ENCODE measurements at places on chromosomes 13 and 19.

DNA sequence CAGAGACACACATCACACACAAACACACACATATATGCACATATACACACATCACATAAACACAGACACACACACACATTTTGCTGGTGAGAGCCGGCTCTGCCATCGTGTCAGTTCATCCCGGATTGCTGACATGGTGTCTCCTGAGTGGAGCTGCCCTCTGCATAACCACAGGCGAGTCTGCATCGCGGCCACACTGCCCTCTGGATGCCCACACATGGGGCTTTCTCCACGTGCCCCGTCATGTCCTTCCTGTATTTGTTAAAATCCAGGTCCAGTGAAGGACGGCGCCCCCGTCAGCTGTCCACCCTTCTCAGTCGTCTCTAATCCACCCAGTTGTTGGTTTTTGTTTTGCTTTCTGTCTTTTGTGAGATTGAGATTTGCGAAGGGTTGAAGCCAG is 52.6 kb upstream of the F7 start:
- no peak for DNase-seq

GRCh38 chr19:29695765-29696564 is 19.1 kb downstream of the C19orf12 start:
- DNase-seq = no peak

GRCh38 chr19:33445442-33446329 is 72.2 kb downstream of the CEBPG start:
- DNase-seq = no peak

DNA sequence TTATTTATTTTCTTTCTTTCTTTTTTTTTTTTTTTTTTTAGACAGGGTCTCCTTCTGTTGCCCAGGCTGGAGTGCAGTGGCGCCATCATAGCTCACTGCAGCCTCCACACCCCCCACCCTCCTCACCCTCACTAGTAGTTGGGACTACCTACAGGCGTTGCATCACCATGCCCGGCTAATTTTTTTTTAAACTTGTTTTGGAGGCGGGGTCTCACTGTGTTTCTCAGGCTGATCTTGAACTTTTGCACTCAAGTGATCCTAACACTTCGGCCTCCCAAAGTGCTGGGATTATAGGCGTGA is 33.6 kb downstream of the GJA3 start:
- DNase-seq = no peak

- DNase-seq = no peak
These were observed 301 bp downstream of the POP4 start for GRCh38 chr19:29606420-29606747.

DNA sequence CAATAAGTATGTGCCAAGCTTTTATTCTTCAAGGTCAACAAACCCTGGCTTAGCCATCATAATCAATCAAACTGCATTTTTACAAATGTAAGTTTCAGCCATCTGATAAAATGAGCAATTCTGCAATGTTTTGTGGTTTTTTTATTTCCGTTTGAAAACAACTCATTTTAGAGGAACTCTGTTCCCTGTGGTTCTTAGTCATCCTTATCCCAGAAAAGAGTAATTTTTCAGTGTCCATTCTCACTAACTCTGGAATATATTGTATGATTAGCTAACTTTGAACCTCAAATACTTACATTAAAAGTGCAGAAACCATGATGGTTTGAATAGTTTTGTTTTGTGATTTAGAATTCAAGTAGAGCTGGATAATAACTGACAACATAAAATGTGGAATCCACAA is 87.6 kb downstream of the IRS2 start:
- no peak for DNase-seq

DNA sequence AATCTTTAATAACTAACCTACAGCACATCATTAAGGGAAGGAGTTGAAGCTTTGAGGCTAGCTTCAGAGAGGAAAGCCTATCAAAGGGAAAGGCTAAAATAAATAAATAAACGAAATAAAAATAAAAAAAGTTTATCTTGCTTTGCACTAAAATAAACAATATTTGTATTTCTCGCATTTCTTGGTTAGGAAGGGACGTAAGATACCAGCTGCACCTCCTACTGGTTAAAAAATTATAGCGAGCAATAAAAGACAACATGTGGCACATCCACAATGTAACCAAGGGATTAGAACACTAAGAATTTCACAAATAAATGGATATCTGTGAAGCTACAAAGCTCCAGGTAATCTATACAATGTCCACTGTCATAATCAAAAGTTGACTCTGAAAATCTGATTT is 194.5 kb downstream of the DACH1 start:
- DNase-seq = no peak

GRCh38 chr13:109180905-109181425 is 551.6 kb downstream of the MYO16 start:
- DNase-seq = no peak

DNA sequence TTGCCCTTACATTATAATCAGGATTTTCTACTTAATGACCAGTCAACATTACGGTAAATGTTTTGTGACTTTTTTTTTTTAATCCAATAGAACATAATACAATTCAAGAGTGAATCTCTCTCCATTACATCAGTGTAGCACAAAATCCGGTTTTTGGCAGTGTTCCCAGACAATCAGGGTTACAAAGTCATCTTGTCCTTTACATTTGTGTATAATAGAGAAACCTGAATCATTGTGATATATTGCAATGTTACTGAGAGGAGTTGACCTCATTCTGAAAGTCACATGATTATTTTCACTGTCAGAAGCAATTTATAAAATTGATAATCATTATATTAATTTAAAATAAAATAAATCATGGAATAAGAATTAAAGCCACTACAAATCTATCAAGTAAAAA is 1346.0 kb upstream of the SPRY2 start:
- DNase-seq = no peak

DNA sequence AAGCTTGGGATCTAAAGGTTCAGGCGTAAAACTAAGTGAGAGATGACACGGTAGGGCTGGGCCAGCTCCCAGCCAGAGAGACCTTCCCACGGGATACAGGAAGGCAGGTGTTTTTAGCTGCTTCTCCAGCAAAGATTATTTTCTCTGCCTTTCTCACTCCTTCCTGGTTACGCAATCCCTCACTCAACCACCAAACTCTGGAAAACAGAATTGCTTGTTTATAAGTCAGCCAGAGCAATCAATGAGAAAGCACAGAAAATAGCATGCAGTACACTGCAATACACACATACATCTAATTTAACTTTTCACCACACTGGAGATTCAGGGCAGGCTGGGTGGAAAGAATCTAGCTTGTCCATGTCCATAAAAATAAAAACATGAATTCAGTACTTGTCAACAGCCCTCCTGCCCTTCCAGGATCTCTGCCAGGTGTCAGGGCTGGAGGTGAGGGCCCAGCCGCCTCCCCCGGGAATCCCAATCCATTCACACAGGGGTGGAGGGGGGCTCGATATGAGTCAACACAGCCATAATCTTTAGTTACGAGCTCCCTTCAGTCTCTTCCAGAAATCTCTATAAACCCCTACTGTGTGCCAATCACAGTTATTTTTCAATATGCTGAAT is 12.2 kb downstream of the RHPN2 start:
- DNase-seq = no peak

GRCh38 chr19:44623080-44623479 is 9.7 kb downstream of the IGSF23 start:
- DNase-seq = no peak

DNA sequence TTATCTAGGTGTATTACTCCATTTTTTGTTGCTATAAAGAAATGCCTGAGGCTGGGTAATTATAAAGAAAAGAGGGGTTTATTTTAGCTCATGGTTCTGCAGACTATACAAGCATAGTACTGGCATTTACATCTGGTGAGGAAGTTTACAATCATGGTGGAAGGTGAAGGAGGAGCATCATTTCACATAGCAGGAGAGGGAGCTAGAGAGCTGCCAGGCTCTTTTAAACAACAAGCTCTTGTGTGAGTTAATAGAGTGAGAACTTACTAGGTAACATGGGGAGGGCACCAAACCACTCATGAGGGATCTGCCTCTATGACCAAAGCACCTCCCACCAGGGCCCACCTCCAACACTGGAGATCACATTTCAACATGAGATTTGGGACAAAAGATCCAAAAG is 221.7 kb upstream of the GPC6 start:
- DNase-seq = no peak

DNA sequence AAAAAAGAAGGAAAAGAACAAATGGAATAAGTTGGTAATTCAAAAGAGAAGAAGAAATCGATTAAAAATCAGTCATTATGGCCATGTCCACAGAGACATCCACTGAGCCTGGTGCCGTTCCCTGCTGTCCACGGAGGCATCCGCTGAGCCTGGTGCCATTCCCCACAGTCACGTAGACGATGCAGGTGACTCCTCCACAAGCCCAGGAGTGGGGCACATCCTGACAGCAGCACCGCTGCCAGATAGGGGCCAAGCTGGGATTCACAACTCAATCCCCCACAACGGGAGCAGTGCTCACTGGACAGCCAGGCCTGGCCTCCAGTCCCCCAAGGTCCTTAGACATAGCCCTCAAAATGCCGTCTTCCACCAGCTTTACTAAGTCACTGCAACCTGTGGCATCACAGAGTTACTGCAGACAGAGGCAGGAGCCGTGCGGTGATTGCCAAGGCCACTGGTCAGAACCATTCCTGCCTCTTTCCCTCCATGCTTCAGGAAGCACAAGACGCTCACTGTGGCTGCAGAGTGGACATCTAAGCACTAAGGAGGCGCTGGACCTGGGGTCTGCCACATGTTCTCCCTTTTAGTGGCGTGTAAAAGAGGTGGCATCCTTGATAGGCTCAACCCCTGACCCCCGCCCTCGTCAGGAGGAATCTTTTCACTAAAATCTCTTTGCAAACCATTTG is 131.5 kb upstream of the SPACA7 start:
- DNase-seq = no peak

- DNase-seq = no peak
These were observed 21.7 kb downstream of the TEX30 start for GRCh38 chr13:102751886-102752285.

GRCh38 chr13:110312339-110313031 is 5.4 kb downstream of the COL4A2 start:
- DNase-seq = no peak
